ENCODE measurements at places on chromosomes 12 and 14.
A peak's percentile ranks its signal among the peaks of the same experiment; 100 is the strongest.

DNA sequence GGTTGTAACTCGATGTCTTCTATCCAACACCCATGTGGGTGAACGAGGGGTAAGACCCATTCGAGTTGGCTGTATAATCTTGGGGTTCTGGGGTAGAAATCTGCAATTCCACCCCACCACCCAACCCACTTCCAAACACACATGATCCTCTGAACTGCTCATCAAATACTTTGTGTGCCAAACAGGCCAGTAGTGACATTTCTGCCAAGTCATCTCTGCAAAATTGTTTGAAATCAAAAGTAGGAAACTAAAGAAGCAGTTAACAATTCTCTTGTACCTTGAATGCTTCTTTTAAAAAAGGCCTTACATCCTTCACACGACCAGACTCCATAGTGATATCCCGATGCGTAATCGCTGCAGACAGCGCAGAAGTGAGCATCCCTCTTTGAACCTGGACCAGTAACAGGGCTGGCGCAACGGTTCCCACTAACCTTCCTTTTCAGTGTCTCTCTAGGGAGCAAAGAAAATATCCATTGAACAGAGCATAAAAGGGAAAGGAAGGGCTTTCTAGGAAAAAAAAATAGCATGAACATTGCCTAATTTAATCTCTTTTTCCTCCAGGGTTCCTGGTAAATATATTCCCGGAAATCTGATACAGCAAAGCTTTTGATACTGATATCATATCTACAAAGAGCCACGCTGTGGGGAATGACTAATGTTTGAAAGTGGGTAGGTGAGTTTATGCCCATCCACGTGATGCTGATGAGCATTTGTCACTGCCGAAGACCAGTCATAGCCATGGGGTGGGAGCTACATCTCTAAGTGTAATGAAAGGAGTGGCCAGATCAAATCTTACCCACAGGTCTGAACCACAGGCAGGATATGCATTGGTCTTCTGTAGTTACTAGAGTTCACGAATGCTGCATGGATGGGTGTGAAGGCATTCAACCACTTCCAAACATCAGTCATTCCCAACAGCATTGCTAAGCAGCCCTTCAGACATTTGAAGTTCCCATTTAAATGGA, 14.2 kb downstream of the ESR2 start:
- peak; percentile 88 for DNase-seq

DNA sequence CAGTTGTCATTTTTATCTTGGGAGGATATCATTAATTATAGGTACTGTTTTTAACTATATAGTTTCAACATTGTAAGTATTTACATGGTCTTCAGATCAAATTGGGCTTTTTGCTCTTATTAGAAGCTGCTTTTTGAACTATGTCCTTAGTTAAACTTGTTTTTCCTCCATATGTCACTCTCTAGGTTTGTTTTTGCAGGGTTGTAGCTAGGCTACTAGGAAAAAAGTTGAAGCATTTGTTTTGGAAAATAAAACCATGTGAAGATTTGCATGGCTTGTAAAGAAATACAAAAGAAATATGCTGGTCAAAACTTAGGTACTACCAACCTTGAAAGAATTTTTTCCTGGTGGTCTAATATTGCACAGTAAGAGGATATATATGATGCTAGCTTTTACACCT, 3.4 kb downstream of the ARID2 start:
- peak; percentile 33 for DNase-seq

GRCh38 chr12:19778172-19778571, 338.9 kb downstream of the AEBP2 start:
- no peak for DNase-seq

- DNase-seq = no peak
Observed at GRCh38 chr12:44837114-44837755, 38.9 kb downstream of the NELL2 start.

DNA sequence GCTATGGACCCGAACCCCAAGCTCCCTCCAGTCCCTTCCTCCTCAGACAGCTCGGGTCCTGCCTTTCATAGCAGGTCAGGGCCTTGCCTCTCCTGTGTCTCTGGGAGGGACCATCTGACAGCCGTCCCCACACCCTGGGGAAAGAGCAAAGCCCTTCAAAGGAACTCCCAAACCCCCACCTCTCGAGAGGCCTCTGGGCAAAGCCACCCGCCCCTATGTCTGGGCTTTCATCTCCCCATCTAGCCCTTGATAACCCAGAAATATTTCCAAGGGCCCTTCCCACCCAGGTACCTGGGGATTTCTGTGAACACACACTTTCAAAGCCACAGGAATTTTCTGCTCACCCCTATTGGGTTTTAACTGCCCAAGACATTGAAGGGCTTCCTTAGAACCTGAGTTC, 32.1 kb downstream of the SNRNP35 start:
- DNase-seq = no peak

DNA sequence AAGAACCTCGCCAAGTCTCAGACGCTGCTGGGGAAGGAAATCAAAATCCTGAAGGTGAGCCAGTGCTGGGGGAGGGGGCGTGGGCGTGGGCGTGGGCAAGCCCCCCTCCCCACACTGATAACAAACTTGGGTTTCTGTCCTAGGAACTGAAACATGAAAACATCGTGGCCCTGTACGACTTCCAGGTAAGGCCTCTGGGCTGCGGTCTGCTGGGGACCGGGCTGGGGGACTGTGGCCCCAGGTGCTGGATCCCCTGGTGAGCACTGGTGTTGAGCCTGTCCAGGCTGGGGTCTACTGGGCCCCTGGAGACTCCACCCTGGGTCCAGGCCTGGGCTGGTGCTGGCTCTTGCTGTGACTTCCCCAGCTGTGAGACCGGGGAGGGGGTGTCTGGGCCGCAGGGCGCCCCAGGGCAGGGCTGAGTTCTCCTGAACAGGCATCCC, 1.2 kb downstream of the ULK1 start:
- peak; percentile 84 for DNase-seq

DNA sequence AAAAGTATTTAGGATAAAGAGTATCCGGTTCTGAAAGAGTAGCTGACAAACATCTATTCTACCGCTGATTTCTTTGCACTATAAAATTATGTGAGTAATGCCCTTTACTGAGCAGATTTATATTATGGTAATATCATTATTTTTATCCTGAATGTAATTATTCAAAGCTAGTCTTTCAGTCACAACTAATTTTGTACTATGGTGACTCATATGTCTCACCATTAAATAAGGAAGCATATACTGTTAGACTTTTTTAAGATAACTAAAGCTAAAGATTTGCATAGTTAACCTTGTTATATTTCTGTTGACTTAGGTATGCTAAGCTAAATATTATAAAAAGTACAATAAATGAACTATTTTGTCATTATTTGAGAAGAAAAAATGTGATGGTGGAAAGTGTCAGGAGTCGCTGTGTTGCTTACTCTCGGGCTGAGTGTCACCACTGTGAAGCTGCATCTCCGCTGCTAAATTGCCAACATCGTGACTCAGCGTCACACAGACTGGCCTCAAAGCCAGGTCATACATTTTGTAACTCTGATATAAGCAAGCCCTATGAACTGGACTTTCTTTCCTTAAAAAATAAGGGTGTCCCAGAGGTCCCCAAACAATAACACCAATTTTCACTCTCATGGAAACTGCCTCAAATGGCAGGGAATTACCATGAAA, 69.1 kb upstream of the SSTR1 start:
- no peak for DNase-seq

DNA sequence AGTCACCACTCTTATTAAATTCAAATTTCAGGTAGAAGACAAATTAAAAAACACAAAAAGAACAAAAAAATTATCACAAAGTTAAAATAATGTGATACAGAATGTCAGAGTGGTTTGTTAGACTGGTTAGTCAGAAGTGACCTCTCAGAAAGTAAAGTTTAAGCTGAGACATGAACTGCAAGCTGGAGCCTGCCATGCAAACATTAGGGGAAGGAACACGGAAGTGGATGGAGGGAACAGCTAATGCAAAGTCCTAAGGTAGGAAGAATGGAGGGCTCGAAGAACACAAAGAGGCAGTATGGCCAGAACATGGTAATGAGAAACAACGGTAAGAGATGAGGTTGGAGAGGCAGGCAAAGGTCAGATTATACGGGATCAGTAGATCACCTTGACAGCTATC, 41.7 kb downstream of the WDHD1 start:
- DNase-seq = no peak

DNA sequence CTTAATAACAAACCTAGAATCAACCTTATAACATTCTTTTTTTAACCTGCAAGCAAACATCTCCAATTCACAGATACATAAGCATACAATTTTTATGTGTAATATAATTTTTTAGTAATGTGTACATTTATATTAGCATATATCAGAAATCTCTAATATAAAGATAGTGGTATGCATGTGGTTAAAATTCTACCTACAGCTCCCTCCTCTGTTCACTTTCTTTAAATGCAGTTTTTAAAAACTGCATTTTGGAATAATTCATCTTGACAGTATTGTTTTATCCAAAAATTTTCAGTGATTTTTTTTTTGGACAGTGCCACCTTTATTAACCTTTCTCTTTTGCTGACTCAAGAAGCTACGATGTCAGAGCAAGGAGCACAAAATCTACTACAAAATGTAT, 13.2 kb upstream of the RXYLT1 start:
- DNase-seq = no peak

GRCh38 chr14:26926585-26926984, 328.8 kb upstream of the NOVA1 start:
- no peak for DNase-seq

DNA sequence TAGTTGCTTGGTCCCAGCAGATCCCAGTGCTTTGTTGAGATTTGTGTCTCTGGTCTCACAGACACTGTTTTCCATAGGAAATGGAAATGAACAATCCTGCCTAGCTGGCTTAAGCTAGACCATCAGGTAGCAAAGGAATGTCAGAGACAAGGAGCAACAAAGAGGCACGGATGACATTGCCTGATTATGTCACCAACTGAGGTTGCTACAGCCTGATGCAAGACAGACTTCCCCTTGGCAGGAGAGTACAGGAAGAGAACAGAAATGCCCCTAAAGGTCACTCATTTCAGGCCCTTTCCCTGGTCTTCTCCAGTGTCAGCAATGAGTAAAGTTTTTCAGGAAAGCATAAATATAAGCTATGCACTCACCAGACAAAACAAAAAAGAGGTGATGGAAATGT, 2.0 kb upstream of the PRB2 start:
- no peak for DNase-seq
